Cortex of kidney (tissue), 1 donor: ENCODE measurements at places on chromosomes 6 and 20.

GRCh38 chr6:47016909-47017308 is 25.2 kb downstream of the ADGRF1 start:
- DNase-seq, result no peak

GRCh38 chr20:50980071-50980681 is 21.6 kb downstream of the MOCS3 start:
- DNase-seq, result no peak

- no peak for DNase-seq
Observed at GRCh38 chr6:34052918-34053608, 92.8 kb downstream of the GRM4 start.

- no peak for DNase-seq
Observed at GRCh38 chr20:23212464-23212995, 126.4 kb upstream of the CD93 start.

DNA sequence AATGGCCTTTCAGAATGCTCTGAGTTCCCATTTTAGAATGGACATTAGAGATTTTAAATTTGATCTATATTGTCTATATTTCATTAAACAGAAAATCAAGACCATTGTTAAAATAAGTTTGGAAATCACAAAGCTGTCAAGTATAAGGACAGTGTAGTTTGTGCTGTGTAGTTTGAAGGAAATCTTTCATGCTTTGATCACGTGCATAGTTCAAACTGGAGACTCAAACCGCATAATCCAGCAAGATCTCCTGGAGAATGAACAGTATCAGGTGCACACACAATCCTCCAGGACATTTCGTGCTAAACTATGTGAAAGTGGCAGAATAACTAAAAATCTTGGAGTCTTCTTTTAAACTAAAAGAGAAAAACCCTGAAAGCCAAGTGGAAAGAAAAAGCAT is 60.8 kb upstream of the TBXT start:
- no peak for DNase-seq

DNA sequence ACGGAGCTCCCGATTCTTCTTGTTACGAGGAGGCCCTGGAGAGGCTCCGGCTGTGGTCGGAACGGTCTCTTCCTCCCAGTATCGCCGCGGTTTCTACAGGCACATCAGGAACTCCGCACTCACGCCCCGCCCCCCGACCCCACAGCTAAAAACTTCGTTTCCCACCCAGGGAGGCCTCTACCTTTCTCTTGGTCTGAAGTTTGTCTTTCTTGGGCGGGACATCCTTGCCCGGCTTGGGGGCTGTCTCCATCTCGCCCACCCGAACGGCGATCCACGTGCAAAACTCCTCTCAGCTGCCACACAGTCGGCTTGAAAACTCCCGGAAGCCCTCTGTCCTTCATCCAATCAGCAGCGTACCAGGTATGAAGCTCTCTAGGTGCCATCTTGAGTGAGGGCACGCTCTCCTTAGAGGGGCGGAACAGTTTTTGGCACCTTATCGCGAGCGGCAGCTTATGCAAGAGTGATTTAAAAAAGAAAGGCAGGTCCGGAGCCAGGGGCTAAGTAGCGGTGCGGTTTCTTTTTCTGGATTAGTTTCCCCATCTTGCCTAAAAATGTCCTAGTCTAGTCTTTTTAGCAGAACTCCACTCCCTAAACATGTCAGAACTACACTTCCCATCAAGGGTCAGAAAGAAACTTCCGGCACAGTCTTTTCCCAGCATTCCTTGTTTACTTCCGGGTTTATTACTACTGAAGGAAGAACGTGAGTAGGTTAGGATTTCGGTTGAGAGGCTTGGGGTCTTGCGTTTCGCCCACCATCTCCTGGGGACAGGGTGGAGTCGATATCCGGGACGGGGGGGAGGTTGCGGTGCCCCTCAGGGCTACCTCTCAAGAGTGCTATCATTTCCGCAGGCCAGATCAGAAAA is at the start of the genes PFDN6 and WDR46:
TSS of gene PFDN6 (plus strand) at position 681 of the 863 bp plus-strand sequence. CDS start 256 bp downstream, outside the sequence.
TSS of gene WDR46 (minus strand) at position 319 of the 863 bp plus-strand sequence. CDS start at position 250, 69 bp downstream.
- no peak for DNase-seq

- no peak for DNase-seq
Observed at GRCh38 chr20:1900321-1900801, 5.2 kb downstream of the SIRPA start.

DNA sequence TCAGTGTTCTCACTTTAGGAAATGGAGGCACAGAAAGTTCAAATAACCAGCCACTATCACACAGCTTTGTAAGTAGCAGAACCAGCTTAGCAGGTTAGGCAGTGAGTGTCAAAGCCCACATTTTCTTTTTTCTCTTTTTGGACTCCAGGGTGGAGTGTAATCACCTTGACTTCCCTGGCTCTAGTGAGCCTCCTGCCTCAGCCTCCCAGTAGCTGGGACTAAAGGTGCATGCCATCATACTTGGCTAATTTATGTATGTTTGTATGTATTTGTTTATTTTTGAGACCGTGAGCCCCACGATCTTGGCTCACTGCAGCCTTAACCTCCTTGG is 7.8 kb upstream of the NCOA3 start:
- DNase-seq, result no peak

DNA sequence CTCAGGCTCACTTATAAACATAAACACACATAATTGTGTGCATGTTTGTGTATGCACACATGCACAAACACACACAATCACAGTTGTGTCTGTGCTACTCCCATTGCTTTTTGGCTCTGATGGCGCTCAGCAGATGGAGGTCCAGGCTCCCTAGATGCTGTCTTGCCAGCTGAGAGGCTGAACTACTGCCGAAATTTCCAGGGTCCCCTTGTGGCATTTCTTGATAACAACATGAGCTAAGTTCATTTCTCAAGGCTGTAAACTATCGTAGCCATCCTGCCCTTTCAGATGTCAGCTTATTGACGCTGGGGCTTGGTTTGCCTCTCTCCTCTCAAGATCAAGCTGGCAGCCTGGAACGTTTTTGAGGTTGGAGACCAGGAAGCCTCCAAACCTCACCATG is 313.9 kb upstream of the RNF24 start:
- no peak for DNase-seq

DNA sequence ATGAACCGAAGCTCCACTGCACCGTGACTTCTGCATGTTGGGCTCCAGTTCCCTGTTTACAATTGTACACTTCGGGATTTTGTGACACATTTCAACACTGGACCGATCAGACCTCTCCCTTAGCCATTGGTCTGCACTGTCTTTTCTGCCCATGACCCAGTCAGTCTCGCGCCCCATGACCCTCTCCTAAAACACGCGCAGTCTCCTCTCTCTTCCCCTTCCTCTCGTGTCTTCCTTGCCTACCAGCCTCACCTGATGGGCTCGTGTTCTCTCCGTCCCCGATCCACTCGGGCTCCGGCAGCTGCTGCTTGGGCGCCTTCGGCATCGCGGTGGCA is 535 bp upstream of the ABCF1 start:
- DNase-seq, result no peak

GRCh38 chr6:112956696-112957535 is 609.8 kb downstream of the RFPL4B start:
- no peak for DNase-seq

DNA sequence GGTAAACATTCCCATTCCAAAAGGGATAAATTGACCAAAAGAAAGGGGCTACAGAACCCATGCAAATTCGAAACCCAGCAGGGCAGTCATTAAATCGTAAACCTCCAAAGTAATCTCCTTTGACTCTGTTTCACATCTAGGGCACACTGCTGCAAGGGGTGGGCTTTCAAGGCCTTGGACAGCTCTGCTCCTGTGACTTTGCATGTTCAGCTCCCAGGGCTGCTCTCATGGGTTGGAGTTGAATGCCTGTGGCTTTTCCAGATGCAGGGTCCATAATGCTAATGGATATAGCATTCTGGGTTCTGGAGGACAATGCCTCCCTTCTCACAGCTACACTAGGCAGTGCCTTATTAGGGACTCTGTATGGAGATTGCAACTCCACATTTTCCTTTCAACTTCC is 211.9 kb upstream of the MANEA start:
- no peak for DNase-seq

- no peak for DNase-seq
Observed at GRCh38 chr20:47300071-47300470, 56.4 kb downstream of the ZMYND8 start.
